ENCODE measurements at places on chromosomes 2 and 18. TPM values are rescaled to one million over a fixed set of nuclear protein-coding genes. Genes with fewer than 3 reads are reported as not detected.

DNA sequence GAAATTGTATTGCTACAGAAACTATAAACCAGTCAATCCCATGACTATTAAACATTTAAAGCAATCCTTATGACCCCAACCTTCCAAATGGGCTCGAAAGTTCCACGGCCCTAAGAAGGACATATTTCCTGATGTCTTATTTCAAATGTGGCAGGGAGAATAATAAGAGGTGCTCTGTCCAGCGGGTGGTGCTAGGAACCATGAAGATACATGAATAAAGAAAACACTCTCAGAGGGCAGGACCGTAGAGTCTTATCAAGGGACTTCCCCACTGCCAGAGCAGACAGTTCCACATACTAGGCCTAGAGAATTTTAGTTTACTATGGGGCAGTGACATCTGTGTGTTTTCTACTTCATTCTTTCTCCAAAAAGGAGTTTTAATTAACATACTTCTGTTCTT is 187.1 kb upstream of the PIK3C3 start:
- DNase-seq: no peak

GRCh38 chr18:62529597-62529996 is 6.8 kb downstream of the ZCCHC2 start:
- DNase-seq: no peak

The AQP12B gene
- polyA plus RNA-seq: 0.74 TPM

GRCh38 chr2:7819316-7819715 is 862.5 kb upstream of the ID2 start:
- DNase-seq: no peak

DNA sequence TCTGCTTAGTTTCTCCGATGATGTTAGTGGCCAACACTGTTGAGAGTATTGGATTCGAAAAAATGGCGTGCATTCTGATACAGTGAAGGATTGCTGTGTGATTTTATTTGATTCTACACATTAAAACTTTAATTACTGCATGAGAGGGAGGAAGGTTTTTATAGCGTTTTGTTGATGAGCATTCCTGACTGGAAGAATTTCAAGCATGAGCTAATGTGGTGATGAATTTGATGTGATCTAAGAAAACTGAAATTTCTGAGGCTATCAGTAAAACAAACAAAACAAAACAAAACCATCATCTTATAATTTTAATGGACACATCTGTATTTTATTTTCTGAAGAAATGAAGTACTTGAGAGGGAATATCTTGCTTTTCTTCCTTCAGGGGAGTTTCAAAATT is 59.6 kb downstream of the ITGB6 start:
- DNase-seq: no peak

- DNase-seq: no peak
Measured at GRCh38 chr2:151297882-151298281, 8.4 kb upstream of the NMI start.

The TNS1 gene
- 58.0 TPM for polyA plus RNA-seq

The HK2 gene
- 10.6 TPM for polyA plus RNA-seq

DNA sequence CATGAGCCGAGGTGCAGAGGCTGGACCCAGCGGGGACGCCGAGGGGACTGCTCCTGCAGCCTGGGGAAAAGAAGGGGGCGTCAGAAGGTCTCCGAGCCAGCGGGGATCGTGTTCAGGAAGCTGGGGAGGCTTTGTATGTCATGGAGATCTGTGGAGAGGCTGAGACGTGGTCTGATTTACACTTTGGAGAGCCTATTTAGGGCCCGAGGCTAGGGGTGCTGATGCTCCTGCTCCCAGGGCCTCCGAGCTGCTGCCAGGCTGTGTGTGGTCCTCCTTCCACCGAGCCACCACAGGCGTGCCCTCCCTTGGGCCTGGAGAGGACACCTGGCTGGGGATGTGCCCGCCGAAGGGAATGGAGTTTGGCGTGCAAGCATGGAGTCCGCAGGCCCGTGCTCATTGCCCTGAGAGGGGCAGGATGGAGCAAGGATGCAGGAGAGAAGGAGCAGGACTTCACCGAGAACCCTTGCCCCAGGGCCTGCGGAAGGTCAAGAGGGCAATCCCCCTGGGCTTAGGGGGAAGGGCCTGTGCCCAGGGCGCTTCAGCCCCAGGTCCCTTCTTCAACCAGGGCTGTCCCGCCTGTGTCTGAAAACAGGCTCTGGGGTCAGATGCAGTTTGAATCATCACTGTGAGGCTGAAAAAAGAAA is 252.5 kb downstream of the VAPA start:
- no peak for DNase-seq

- no peak for DNase-seq
Measured at GRCh38 chr2:95008306-95008705, 17.2 kb upstream of the MAL start.

The AQP4 gene
- 0.53 TPM for polyA plus RNA-seq

The PARD3B gene
- 36.3 TPM for polyA plus RNA-seq

The CRYGC gene
- not detected for polyA plus RNA-seq

DNA sequence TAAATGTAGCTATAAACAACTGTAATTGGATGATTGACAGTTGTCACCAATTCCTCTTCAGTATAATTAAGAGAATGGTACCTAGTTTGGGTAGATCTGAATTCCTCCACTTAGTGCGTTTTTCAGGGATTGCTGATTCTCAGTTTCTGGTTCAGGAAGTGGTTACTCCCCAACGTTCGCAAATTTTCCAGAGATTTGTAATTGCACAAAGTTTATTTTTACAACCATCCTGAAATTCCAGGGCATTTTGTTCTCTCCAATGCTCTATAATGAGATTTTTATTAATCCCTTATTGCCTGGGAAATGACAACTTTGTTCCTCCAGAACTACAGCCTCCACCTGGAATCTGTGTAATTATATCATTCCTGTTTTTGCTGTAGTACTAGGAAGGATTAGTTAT is 710.6 kb upstream of the ZEB2 start:
- no peak for DNase-seq

The COL6A3 gene
- 223 TPM for polyA plus RNA-seq
